Activated CD4-positive, alpha-beta T cell treated with anti-CD3 and anti-CD28 coated beads for 48 hours (primary cell): ENCODE measurements at places on chromosomes 3 and 15.

GRCh38 chr3:74537857-74538256 lies 76.6 kb downstream of the CNTN3 start:
- DNase-seq, result no peak

GRCh38 chr3:100338911-100339310 lies 4.4 kb downstream of the NIT2 start:
- no peak for DNase-seq

DNA sequence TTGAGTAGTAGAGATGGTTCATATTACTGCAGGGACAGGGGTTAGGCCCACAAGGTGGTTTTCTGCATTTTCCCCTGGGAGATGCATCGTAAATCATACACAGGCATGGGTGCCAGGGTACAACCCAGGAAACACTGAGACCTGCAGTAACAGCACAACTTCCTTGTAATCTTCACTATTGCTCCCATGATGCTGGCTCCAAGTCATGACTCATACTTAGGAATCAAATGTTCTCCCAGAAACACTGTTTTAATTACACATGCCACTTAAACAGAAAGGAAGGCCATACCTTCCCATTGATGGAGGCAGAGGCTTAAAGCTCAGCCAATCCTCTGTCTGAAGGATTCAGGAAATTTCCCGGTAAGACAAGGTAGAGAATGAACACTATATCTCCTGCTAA lies 106.5 kb downstream of the ERC2 start:
- DNase-seq, result no peak

DNA sequence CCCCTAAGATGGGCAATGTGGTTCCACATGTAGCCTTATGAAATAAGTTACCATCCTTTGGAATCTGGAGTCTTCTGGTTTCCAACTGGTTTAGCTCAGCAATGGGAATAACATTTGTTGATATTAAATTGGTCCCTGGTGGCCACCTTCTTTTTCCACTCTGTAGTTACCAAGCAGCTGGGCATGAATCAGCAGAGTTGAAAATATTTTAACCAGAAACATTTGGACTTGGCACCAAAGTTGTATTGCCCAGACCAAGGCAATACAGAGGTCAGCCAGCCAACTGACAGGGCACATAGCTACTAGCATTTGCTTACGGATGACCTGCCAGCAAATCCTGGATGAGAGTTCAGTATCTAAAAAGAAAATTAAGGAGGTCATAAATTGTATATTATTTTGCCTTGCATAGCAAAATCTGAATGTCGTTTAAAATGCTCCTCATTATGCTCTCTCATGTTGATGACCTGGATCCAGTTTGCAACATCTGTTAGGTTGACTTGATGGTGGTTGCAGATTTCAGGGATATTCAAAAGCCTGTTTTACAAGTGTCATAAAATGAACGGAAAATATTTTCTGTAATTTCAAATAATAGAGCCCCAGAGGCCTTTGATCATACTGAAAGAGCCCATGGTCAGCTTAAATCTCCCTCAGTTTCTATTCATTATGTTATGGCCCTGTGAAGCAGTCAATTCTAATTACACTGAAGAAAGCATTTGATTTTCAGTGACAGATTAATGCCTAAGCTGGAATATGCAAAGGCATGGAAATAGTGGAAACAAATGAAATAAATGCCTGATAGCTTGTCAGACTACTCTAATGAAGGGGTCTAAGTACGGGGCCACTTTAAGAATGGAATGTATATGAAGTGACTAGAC lies 54.6 kb downstream of the PPM1L start:
- no peak for DNase-seq

DNA sequence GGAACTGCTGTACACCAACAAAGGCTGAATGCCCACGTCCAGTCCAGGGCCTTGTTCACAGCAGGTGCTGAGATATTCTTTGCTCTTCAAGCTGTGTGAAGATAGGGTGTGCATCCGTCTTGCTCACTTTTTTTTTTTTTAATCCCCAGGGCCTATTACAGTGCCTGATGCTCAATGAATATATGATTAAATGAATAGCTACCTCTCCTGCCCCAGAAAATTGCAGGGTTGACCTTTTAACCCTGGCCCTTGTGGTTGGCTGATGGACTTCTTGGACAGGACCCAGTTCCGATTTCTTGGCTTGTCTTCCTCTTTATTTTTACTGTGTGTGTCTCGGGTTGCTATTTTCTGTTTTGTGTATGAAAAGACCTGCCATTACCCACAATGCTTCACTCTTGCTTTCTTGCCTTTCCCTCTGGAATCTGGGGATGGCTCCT lies 2.9 kb upstream of the FYTTD1 start:
- no peak for DNase-seq

DNA sequence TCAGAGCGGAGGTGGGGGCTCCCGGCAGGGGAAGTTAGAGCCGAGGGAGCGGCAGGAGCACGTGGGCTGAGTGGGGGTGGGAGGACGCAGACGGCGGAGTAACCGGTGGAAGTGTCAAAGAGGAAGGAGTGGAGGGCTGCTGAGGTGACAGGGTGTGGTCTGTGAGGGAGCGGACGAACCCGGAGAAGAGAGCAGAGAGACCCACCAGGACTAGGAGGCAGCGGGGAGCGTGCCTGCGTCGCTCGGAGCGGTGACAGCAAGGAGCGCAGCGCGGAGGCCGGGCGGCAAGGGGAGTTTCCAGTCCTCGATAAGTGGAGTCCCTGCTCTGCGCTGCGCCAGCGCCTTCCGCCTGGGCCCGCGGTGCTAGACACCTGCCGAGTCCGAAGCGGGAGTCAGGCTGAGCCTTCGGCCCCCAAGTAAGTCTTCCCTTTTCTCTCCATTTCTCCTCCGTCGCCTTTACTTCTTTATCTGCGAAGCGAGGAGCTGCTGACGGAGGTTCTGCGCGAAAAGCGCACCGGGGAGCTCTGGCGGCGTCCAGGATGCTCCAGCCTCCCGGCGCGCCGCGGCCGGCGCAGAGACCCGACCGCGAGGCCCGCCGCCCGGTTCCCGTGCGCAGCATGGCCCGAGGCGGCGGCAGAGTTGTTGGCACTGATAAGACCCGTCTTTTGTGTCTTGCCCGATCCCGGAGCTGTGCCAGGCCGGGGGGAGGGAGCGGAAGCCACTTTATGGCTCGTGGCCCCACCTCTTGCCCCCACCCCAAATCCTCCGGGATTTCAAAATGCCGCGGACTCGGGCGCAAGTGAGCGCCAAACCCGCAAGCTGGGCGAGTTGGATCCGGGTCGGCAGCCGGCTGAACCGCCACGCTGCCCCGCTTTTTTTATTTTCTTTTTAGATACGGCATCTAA lies 533.0 kb upstream of the SEMA6D start:
- DNase-seq, result peak; percentile 35

- DNase-seq, result peak; percentile 69
Observed at GRCh38 chr3:15271785-15272381, 60.5 kb downstream of the SH3BP5 start.

DNA sequence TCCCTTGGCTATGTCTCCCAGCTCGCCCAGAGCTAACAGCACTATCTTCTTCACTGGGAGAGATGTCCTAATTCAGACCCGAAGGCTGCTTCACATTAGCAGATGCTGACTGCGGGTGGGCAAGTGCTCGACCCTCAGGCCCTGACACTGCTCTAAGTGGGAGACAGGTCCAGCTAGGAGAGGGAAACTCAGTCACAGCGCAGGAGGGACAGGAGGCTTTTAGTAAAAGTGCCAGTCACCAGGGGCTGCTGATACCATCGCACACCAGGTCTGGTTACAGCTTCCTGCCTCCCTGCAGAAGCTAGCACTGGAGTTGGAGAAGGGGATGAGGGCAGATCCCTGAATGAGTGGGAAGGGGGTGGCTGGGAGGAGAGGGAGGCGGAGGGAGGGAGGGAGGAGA lies 365.8 kb upstream of the RGMA start:
- no peak for DNase-seq

- DNase-seq, result no peak
Observed at GRCh38 chr3:194276768-194277103, 74.4 kb downstream of the CPN2 start.

DNA sequence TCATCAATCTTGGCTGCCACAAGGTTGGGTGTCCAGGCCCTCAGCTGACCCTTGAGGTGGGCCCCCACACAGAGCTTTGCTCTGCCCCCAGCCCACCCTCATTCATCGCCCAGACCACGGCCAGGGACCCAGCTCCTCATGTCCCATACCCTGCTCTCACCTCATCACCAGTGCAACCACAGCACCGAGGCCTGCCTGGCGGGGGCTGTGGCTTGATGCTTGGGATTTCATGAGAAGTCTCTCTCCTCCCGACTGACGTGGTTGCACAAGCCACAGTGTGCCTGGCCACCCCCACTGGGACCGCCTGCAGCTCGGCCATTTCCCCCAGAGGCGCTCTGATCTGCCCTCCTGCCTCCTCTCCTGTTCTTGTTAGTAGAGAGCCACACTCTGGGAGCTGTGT lies 45.4 kb upstream of the MTMR10 start:
- no peak for DNase-seq
